ENCODE measurements at places on chromosomes 11 and 22.

DNA sequence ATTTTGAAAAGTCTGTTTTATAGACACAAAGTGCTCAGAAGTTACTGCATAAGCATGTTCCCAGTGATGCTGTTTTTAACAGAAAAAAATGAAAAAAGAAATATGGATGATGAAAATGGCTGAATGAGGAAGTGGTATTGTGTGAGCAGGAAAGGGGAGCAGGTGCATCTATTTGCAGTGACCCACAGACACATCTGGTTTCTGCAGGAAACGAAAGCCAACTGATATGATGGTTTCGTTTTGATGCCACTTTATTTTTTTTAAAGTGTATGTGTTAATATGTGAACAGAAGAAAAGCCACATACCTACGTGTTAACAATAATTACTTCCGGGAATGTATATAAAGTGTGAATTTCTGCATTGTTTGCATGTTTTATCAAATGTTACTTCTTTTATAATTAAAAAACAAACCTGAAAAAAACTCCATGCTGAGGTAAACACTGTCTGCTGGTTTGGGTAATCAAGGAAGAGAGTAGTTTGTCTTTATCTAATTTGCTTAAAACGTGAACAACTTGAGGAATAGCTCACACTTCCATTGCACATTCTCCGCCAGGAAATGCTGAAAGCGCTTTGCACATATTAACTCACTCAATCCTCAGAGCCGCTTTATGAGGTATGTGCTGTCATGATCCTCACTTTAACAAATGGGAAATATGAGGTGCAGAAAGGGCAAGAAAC, 1335.9 kb downstream of the TBC1D22A start:
- DNase-seq = no peak

GRCh38 chr11:73252577-73253191, 19.5 kb upstream of the P2RY6 start:
- no peak for DNase-seq

- no peak for DNase-seq
These were observed 21.3 kb downstream of the MORC2 start for GRCh38 chr22:30947173-30947815.

DNA sequence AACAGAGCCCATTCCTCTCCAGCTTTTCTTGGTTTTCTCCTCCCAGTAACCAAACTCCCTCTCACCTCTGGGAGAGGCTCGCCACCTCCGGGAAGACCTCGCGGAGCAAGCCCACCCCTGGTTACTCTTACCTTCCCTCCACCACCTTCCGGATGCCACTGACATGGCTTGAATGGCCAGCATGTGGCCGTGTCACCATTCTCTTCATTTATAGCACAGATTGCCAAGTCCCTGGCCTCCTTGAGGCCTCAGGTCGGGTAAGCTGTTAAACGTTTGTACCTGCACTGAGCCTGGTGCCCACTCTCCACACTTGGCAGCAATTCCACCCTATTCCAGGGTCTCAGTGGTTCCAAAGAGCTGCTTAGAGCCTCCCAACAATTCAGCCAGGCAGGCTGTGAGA, 8.0 kb upstream of the FXYD2 start:
- DNase-seq = no peak

DNA sequence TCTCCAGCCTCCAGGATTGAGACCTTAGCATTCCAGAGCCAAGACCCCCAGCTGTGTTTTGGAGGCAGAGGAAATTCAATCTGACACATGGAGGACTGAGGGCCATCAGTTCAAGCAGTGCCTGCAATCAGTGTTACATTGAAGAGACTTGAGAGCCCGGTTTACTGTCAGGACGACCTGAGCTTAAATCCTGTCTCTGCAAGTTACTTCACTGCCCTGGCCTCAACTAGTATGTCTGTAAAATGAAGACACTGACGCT, 35.1 kb downstream of the TRIM29 start:
- no peak for DNase-seq

- no peak for DNase-seq
These were observed 850 bp upstream of the MIF start for GRCh38 chr22:23893121-23893944.

DNA sequence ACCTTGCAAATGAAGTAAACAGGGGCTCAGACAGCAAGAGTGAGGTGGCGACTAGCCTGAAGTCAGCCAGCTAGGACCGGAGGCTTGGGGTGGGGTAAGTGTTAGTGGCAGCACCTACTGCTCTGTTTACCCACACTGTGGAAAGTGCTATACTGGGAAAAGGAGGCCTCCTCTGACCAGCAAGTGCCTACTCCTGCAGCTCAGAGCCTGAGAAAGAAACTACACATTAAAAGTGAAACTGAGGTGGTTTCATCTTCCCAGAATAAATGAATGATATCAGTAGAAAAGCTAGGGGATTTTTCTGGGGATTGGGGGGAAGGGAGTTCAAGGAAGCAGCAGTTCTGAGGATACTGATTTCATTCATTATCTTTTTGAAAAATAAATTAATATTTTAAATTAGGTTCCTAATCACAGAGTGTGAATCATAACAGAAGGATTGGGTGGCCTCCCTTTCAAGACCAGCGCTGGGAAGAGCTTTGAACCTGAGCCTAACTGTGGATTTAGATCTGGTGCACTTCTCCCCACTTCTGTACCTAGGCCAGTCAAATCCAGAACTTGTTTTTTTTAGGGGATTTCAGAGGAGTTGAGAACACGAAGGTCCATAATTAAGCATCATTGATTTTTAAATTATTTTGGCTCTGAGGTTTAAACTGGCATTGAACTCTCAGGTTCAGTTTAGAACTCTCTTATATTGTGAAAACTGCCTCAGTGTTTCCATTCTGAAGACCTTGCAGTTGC, 48.1 kb upstream of the GRAMD1B start:
- DNase-seq = no peak

DNA sequence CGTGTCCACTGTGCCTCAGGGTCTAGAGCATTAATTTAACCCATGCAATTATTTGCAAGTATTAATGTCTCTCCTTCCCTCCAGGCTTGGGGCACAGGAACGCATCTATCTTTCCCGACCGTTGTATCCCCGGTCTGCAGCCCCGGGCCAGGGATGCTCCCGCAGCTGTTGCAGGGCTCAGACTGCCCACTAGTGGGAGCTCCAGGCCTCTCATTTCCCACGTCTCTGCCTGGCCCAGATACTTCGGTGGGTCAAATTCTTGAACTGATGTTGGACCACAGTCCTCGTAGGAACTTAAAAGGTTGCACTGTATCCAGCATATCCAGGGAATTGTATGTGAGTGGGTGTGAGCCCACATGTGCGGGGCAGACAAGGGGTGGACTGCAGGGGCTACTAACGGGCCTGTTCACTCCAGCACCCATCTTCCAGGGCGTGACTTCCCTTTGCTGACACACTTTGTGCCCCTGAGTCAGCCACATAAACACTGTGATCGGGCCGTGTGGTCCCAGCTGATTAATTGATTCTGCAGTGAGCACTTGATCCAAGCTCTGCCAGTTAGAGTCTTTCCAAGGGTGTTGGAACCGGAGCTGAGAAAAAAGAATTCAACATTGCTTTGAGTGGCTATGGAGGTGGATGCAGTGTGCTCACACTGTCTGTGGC, 451.3 kb downstream of the TBC1D22A start:
- peak; percentile 34 for DNase-seq

- no peak for DNase-seq
These were observed 2.3 kb downstream of the GATD1 start for GRCh38 chr11:774873-775592.

DNA sequence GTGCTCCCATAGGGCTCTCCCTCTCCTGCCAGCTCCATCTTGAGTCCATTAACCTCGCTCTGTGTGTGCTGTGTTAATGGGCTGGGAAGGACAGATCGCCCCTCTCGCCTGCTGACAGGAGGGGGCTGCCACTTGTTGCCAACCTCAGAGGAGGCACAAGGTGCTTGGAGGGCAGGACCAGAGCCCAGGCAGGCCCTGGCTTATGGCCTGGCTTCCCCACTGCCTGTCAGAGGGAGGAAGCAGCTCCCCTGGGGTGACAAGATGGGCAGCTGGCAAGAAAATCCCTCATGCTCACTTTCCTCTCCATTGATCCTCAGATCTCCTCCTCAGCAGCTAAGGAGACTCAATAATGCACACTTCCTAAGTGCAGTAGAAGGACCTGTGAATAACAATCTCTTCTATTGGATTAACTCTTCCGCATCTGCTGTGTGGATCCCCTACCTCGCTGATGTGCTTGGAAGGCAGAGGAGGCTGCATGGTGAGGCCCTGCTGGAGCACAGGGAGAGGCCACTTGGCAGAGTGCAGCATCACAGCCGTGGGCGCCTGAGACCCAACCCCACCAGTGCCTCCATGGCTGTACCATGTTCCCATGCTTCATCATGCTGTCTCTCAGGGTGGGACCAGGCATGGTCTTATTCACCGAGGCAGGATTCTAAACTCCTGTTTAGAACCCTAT, 70.3 kb downstream of the TRIM29 start:
- no peak for DNase-seq

GRCh38 chr22:29307596-29308147, 1.2 kb downstream of the GAS2L1 start:
- no peak for DNase-seq

- no peak for DNase-seq
These were observed 3.7 kb downstream of the RNH1 start for GRCh38 chr11:503179-503981.

DNA sequence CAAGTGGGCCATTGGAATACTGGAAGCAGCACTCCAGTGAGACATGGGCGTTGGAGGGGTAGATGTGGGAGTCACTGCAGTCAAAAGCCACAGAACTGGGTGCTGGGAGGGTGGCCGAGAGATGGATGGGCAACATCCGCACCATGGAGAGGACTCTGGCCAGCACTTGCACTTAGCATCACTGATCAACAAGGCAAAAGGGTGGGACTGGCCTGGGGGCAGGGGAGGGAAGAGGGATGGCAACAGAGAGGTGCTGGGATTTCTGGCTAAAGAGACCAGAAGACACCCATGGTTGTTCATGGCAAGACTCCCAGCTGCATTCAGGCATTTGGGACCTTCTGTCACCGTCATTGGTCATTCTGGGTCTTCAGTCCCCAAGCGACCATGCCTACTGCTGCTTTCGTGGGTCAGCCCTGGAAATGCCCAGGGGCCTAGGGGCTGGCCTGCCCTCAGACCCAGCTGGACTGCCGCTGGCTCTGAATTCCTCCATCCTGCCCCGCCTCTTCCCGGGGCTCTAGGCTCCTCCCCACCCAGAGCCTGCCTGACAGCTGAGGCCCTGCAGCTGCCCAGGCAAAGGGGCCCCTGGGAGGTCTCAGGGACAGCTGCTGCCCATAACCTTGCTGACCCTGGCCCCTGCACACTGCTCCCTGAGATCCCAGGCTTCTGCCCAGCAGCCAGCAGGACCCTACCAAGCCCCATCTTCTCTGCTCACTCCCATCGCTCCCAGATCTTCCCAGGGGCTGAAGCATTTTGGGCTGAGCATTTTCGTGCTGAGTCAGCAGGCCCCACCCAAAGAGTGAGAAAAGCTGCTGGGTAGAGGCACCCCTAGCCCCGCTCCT, 13.0 kb upstream of the CDC42EP2 start:
- DNase-seq = no peak

DNA sequence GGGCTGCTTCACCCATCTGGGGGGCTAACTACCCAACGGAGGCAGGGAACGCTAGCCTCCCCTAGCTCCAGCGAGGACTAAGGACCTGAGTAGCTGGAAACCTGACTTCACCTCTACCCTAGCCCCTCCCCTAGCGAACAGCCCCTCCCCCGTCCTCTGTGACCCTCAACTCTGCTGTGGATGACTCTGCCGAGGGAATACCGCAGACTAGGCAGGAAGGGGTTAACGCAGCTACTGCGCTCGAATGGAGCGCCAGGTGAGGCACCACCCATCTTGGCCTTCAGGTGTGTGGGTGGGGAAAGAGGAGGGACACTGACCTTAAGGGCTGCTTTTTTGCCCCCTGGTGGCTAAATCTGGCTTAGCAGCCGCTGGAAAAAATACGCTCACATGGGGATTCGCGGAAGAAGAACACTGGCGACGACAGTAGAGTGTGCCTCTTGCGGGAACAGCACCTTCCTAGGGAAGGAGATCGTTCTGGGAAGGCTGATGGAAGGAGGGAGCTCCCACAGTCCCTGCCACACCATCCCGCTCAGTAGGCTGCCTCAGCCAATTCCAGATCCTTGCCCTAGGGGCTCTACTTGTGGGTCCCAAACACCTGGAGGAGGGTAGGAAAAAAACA, 4.5 kb upstream of the BCL9L start:
- peak; percentile 83 for DNase-seq

GRCh38 chr11:106397787-106398501, 320.5 kb downstream of the AASDHPPT start:
- DNase-seq = no peak

DNA sequence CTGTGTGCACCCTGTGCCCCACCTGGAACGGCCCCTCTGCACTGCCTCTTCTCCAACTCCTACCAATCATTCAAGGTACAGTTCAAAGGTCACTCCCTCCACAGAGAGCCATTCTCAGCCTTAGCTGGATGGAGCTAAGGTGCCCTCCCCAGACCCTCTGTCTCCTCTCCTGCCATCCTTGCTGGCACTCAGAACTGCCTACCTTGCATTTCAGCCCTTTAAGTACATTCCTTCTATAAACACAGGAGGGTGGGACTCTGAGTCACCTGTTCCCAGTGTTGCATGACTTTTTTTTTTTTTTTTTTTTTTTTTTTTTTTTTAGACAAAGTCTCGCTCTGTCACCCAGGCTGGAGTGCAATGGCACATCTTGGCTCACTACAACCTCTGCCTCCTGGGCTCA, 8.6 kb downstream of the TTLL1 start:
- DNase-seq = no peak

DNA sequence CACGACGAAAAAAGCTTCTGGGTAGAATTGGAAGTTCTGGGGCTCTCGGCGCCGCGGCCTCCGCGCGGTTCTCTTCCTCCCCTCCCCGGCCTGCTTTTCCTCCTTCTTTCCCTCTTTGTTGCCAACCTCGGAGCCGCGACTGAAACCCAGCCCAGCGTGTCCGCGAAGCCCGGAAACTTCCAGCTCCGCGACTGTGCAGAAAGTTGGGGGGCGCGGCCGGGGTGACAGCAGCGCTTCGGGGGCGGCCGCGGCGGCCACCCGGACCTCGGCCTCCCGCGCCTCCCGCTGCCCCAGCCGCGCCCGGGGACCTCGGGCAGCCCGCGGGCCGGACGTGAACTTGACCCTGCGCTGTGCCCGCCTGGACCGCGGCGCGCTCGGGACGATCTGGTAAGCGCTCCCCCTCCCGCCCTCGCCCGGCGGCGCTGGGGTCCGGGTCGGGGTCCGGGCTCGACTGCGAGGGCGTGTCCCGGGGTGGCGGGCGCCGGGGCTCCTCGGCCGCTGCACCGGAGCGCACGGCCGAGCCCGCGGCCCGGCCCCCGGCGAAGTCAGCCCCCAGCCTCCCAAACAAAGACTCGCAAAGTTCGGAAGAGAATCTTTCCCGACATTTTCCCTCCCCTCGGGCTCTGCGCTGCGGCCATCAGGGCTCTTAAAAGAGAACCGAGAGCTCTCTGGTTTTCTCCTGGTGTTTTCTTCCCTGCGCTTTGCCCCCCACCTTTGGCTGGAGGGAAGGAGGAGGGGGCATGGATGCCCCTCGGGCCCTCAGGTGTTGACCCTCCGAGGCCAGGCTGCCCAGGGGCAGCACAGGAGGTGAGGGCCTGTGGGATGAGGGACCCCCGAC, 67.9 kb upstream of the WNT7B start:
- no peak for DNase-seq

- DNase-seq = peak; percentile 47
These were observed 64.2 kb downstream of the MED15 start for GRCh38 chr22:20571531-20572007.

- DNase-seq = no peak
These were observed 1.1 kb downstream of the FCHSD2 start for GRCh38 chr11:73141031-73141308.
